Choroid plexus epithelial cell (primary cell): ENCODE measurements at places on chromosomes 6 and 20.

DNA sequence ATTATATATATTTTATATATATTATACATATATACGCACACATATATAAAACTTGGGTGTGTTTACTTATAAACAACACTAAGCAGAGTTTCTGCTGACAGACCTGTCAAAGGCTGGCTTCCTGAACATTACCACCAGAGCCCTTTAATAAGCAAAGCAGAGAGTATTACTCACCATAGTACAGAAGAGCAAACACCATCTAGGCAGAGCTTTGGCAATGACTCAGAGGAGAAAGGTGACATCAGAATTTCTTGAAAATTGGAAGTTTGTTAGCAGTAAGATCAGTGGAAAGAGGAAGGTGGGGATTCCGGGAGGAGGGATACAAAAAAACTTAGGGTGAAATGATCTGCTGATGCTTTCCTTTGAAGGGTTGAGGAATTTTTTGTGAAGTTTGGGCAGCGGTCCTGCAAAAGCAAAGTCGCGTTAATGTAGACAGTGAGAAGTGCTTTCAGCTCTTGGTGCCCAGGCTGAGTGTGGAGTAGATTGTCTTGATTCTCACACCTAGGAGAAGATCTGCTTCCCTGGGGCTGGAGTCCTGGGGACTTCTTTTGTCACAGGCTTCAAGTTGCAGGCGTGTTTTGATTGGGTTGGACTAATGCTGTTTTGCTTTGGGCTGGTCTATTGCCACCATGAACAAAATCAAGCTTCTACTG is 109.6 kb upstream of the BACH2 start:
- DNase-seq: peak; percentile 86

- DNase-seq: no peak
Measured at GRCh38 chr6:167768471-167769215, 58.1 kb upstream of the AFDN start.

DNA sequence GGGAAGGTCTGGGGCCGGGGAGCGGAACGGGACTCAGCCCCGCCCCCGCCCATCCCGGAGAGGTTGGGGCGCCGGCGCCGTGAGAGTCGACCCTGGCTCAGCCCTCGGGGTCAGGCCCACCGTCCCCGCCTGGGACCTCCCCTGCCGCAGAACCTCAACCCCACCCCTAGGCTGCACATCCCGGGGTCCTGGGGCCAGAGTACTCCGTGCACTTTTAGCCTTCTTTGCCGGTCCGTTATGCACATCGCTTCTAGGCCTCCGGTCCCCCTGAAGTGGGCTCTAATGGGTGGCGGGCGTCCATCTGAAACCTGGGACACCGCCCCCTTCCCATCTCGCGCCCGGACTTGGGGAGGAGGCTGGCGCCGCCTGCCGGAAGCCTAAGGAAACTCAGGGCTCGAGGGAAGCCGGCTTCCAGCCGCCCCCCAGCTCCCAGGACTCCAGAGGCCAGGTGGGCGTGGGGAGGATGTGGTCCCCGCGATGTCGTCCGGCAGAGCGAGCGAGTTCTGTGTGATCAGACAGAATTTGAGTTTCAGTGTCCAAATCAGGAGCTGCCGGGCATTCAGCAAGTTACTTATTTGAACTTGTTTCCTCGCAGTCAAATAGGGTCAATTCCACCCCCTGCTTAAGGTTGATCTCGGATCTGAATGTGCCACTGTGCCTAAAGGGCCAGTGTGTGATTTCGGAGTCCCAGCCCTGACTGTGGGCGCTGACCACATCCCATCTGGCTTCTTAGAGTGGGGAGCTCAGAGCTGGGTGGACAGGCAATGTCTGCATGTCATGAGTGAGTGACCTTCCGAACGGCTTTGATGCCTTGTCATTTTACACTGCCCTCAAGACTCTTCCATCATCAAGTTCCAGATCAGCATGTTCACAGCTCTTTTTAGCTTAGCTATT is 47.6 kb downstream of the CPXM1 start:
- peak; percentile 53 for DNase-seq

GRCh38 chr20:4959592-4959991 is 41.7 kb downstream of the SLC23A2 start:
- DNase-seq: no peak

GRCh38 chr6:150452428-150453243 is 83.8 kb downstream of the IYD start:
- DNase-seq: no peak

GRCh38 chr6:73451223-73452106 is 632 bp downstream of the CGAS start:
- DNase-seq: peak; percentile 63

DNA sequence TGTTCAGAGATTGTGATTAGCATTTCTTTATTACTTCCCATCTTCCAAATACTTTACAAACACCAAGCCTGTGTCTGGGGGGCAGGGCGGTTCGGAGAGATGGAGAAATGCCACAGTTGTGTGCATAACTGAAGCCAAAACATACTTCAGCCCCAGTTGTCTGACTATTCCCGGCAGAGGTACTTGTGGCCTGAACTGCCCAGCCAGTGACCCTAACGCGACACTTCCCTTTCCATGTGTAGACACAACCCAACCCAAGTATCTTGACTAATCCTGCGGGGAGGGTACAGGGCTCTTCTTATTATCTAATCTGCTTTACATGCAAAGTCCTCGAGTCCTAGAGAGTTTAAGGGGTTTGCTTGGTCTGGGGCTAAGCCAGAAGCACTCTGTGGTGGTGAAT is 46.2 kb downstream of the ISM1 start:
- no peak for DNase-seq

DNA sequence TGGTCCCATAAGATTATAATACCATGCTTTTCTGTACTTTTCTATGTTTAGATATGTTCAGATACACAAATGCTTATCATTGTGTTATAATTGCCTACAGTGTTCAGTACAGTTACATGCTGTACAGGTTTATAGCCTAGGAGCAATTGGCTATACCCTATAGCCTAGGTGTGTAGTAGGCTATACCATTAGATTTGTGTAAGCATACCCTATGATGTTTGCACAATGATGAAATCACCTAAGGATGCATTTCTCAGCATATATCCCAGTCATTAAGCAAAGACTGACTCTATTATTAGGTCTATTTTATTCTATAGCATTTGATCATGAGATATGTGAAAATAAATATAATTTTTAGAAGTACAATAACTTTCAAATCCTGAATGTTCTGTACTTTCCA is 36.6 kb downstream of the HCRTR2 start:
- DNase-seq: no peak

DNA sequence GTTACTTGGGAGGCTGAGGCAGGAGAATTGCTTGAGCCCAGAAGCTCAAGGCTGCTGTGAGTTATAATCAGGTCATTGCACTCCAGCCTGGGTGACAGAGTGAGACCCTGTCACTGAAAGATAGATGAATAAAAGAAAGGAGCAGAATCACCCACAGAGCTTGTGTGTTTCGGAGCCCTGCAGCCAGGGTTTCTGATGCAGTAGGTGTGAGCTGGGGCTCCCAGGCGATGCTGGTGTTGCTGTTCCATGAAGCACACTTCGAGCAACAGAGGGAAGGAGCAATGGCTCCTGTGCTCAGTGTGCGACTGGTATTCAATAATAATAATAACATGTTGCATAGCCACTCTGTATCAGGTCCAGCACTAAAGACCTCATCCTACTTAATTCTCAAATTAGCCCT is 197.5 kb upstream of the CST7 start:
- no peak for DNase-seq

DNA sequence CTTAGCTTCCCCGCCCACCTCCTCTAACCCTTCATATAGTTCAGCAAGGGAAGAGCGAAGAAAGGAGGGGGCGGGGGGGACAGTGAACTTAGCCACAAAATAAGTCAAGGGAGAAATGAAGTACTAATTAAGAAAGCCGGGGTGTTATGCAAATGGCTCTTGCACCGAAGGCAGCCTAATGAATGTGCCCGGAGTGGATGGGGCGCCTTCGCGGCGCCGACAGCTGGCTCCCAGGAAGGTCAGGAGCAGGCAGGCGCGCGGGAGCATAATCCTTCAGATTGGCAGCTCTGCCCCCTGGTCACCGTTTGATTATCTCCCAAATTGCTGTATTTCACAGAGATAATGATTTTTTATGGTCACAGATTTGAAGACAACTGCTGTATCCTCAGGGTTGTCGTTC is 395.1 kb downstream of the TFAP2B start:
- no peak for DNase-seq

DNA sequence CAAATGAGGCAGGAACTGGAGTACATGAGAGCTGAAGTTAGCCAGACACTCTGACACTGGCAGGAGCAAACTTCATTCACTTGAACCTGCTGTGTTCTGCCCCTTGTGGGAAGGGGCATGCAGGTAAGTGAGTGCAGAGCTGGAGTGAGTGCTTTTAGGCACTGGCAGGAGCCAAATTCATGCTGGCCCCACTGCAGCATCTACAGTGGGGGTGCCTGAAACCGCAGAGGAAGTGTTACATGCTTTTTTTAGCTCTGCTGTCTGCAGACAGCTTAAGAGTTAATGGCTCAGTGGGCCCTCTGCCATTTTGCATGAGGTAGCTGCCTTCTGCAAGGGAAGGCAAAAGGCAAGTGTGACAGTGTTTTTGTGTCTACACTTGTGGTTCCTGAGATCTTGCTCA is 167.9 kb upstream of the SYNCRIP start:
- DNase-seq: no peak

GRCh38 chr6:26273673-26274588 is 91.1 kb upstream of the BTN3A2 start:
- peak; percentile 54 for DNase-seq

GRCh38 chr6:143060806-143061596 is at the start of gene AIG1:
TSS of gene AIG1 (plus strand) at chr6:143060889. CDS start at chr6:143060926, 37 bp downstream.
- no peak for DNase-seq

- DNase-seq: no peak
Measured at GRCh38 chr6:17908831-17909230, 78.6 kb downstream of the KIF13A start.

DNA sequence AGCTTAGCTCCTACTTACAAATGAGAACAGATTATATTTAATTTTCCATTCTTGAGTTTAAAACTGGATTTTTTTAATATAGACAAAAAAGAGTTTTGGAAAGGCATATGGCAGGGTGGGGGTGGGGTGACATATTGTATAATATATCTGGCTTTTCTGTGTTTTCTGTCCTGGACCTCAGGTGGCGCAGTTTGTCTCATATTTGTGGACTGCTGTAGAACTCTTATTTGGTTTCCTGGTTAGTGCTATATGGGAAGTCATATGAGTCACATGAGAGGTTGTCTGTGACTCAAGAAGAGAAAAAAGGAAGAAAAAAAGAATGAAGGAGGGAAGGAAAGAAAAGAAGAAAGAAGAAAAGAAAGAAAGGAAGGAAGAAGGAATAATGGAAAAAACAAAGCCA is 131.8 kb downstream of the CLVS2 start:
- DNase-seq: no peak

DNA sequence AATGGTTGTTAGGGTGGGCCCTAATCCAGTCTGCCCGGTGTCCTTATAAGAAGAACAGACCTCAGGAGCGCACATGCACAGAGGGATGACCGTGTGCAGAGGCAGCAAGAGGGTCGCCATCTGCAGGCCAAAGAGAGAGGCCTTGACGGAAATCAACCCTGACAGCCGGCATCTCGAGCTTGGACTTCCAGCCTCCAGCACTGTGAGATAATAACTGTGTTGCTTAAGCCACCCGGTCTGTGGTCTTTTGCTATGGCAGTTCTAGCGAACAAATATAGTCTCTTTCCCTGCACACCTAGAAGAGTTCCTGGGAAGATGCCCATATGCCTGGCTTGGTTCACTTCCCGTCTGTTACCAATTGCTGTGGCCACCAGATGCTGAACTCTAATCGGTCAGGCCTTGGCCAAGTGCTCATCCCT is 35.3 kb upstream of the PTGIS start:
- DNase-seq: peak; percentile 86

- peak; percentile 10 for DNase-seq
Measured at GRCh38 chr20:62980970-62981369, 25.8 kb downstream of the BHLHE23 start.

GRCh38 chr6:108001696-108002231 is 43.8 kb upstream of the SEC63 start:
- no peak for DNase-seq

- no peak for DNase-seq
Measured at GRCh38 chr6:49978332-49979226, 9.2 kb upstream of the DEFB113 start.

DNA sequence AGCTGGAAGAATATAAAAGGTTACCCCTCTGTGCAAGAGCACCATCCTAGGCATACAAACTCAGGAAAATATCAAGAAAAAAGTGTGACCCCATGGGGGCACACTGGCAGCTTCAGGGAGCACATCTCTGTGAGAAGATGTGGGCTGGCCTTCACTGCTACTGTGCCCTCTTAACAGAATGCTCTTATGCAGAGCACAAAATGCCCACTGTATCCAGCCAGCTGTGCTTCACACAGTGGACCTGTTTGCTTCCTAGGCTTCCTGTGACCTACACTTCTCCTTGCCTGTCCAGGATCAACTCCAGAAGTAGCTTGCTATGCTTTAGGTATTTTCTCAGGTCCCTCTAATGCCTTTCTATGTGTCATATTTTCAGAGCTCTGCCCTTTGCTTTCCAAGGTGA is 380.2 kb upstream of the MMS22L start:
- DNase-seq: no peak

DNA sequence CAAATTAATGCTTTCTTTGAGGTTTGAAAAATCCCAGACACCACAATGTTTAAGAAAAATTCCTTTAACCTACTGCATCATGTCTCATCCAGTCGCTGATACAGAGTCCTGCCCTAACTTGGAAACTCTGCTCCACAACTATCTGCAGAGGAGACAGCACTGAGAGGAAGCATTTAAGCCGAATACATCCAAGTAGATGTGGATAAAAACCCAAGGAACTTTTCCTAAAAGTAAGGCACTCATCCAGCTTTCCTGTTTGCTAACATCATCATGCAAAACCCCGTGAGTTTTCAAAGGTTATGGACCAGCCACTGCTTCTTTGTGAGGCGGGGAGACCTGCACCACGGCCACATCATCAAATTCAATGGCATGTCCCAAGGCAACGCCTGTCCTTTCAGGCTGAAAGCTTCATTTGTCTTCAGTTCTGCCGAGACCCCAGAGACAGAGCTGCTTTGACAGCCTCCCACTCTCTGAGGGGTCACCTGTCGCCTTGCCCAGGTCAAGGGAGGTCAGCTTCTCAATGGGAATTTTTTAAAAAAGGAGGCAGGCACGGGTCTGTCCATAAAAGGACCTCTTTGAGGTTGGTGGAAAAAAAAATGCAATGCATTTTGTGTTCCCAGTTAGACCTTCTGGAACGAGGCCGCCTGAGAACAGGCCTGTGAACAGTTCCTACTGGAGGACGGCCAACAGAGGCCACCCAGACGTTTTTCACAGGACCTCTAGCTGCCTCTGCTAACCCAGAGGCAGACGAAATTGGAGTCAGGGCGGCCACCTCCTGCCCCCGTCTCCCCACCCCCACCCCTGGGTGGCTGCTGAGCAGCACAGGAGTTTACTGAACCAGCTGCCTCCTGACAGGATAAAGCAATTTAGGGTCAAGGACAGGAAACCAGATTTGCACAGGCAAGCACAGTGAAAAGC is 142.5 kb upstream of the HDDC2 start:
- peak; percentile 79 for DNase-seq
